ENCODE measurements at places on chromosomes 2 and 18.
A peak's percentile ranks its signal among the peaks of the same experiment; 100 is the strongest.

DNA sequence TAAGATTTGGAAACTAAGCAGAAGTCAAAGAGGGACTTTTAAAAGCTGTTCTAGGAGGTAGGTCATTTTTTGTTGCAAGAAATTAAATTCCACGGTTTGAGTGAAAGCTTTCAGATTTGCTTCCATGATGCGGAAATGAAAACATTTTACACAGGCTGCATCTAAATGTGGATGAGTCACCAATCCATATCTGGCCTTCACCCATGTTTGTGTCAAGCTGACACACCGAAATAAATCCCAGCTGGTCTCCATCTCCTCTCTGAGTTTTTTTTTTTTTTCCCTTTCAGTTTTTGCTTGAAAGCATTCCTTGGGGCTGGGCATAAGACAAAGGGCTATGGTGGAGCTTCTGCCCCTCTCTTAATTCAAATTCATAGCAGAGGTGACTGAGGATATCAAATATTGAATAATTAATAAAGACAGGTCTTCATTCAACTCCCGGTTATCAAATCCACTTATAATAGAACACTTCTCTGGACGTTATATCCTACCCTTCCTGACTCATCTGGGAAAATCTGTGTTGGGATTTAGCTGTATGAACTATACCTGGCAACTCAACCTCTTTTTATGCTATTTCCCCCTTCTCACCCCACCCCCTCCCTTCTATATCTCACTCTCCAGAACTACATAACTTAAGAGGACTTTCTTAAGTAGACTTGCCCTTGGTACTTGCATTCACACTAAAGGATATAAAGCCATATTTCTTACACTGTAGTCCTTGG is 558.3 kb upstream of the GCFC2 start:
- DNase-seq: peak; percentile 3

- no peak for DNase-seq
Observed at GRCh38 chr2:46362667-46363012, 65.4 kb downstream of the EPAS1 start.

DNA sequence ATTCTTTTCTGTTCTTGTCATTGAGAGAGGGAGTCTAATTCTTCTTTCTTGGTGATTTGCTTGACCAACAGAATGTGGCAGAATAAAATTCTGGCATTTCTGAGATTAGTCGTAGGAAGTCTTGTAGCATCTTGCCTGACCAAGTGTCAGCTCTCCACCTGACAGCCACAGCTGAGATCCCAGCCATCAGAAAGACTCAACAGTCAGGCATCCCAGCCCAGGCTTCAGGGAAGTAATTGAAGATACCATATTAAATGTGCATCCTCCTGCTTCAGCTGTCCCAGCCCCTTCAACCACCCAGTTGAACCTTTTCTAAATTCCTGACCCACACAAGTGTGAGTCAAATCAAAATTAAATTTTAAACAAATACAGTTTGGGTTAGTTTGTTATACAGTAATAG is 208.3 kb downstream of the PIK3C3 start:
- DNase-seq: no peak

- DNase-seq: no peak
Observed at GRCh38 chr18:74856928-74857327, 259.3 kb downstream of the ZNF407 start.

- DNase-seq: no peak
Observed at GRCh38 chr2:107743274-107743673, 83.4 kb upstream of the RGPD4 start.

GRCh38 chr2:182594286-182594685 is 121.8 kb upstream of the DNAJC10 start:
- peak; percentile 36 for DNase-seq

DNA sequence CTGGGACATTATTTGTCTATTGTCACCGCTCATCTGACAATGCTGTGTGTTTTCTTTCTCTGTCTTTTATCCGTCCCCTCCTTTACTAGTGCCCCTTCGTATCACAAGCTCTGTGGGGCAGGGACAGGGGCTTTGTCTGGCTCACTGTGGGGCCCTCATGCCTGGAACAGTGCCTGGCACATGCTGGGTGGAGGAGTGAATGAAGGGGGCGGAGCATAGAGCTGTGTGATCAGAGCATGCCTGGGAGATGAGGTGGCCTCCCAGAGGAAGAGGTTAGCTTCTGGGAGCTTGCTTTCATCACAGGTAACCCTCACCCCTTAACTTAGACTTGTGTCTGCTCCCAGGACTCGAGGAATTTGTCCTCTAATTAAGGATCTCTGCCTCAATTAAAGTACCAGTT is 16.4 kb downstream of the MTCL1 start:
- DNase-seq: peak; percentile 44

- no peak for DNase-seq
Observed at GRCh38 chr2:5695654-5696403, 3.6 kb downstream of the SOX11 start.

DNA sequence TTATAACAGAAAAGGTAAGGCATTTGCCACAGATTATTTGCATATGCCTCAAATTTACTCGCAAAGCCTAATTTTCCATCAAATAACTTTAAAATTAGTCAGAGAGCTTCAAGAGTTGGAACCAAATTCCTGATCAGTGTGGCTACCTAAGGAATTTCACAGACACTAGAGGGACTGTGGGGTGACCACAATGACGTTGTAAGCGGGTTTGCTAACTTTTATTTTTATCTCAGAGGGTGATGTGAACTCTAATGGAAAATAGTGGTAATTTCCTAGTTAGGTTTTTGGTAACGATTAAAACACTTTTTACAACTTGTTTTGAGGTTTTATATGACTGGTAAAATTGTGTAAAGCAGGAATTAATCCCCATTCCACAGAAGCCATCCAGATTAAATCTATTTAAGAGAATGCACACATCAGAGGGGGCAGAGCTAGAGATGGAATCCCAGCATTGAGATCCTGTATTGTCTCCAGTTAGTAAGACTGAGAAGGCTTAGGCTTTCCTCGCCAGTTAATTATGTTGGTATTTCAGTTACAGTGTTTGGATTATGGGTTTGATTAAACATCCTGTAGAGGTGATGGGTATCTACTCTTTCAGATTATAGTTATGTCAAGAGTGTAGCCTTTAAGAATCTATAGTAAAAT is 129.0 kb downstream of the GPD2 start:
- peak; percentile 66 for DNase-seq

GRCh38 chr18:22283397-22283796 is 114.0 kb downstream of the GATA6 start:
- no peak for DNase-seq

GRCh38 chr2:8722986-8723385 is 41.1 kb downstream of the ID2 start:
- no peak for DNase-seq

GRCh38 chr2:235462415-235462790 is 31.4 kb upstream of the AGAP1 start:
- no peak for DNase-seq

DNA sequence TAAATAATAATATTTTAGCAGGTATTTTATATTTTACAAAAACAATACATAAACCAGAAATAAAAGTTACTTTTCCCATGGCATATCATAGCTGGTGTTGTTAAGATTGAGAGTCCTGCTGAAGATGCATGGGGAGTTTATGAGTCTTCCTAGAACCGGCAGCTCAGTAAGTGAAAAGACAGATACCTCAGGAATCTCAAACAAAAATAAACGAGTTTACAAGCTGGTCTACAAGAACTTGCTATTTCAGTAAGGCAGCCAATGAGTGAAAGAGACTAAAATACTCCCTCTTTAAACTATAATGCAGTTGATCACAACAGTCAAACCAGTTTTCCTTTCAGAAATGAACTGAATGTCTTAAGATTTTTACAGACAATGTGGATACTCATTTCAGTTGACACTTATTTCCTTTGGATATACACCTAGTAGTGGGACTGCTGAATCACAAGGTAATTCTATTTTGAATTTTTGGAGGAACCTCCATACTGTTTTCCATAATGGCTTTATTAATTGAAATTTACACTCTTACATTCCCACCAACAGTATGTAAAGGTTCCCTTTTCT is 8.9 kb downstream of the GAREM1 start:
- DNase-seq: peak; percentile 18

GRCh38 chr2:25165992-25166875 is 2.1 kb downstream of the POMC start:
- DNase-seq: no peak

DNA sequence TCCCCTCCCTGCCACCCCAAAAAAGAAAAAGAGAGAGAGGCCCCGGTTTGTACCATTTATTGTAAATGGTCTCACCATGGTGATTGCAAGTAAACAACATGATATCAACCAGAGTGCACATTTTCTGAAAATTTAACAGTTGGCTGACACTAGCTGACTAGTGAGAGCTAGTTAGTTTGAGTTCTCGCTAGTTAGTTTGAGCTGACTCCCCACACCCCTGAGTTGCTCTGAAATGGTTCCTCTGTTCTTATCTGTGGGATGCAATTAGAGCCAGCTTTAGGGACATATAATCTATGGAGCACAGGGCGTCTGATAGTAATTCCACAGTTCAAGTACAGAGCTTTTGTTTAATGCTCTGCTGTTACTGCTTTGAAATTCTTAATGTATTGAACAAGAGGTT is 13.1 kb downstream of the CASP10 start:
- DNase-seq: no peak

- peak; percentile 78 for DNase-seq
Observed at GRCh38 chr2:117972476-117973123, 41.3 kb downstream of the CCDC93 start.

GRCh38 chr18:74459889-74460288 is 2.8 kb upstream of the DIPK1C start:
- DNase-seq: no peak

DNA sequence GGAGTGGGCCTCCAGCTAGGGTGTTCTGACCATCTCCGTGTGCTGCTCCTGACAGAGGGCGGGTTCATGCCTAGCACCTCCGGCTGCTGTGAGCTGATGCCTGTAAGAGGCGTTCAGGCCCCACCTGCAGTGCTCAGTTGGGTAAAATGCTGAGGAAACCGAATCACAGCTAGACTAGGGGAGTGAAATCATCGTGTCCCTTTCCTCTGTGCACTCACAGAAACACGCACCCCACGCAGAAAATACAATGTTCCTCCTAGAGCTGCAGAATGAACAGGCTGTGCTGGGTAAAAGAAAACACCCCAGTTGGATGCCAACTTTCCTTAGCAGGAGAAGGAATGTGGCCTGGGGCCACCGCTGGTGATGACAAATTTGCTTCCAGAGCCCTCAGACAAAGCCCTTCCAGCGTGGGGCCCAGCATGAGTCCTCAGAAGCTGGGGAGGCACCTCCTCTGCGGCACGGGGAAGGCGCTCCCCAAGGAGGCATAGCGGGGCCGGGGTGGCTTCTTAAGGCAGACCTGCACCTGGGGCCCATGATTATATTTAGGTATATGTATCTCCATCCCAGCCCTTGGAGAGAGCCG is 16.3 kb upstream of the ARHGEF4 start:
- no peak for DNase-seq

- peak; percentile 67 for DNase-seq
Observed at GRCh38 chr2:6826081-6826913, 39.4 kb downstream of the CMPK2 start.

- no peak for DNase-seq
Observed at GRCh38 chr2:237870754-237871651, 11.6 kb downstream of the RAMP1 start.

DNA sequence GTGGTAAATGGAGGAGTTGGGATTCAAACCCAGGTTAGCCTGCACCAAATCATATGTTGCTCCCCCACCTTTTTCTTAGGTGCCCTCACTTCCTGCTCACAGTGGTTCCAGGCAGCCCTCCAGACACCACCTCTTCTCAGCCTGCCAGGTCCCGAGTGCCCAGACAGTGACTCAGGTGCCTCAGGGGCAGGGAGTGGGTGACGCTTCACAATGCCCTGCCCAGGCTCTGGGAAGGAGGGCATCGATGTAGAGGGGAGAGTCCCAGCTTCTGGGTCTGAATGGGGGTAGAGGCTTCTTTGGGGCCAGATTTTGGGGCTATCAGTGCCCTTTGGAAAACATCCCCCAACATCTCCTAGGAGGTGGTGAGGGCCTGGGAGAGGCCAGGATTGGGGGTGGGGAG is 5.2 kb upstream of the DNAJB2 start:
- DNase-seq: no peak
